ENCODE measurements at places on chromosomes 6 and 20. TPM values are rescaled to one million over a fixed set of nuclear protein-coding genes. Genes with fewer than 3 reads are reported as not detected.

The SLC24A3 gene
- 7.1 TPM for total RNA-seq

The SUPT3H gene
- total RNA-seq = 6.9 TPM

The RSPH4A gene
- 0.49 TPM for total RNA-seq

The OSBPL2 gene
- total RNA-seq = 39.0 TPM

The RTN4IP1 gene
- total RNA-seq = 4.1 TPM

The HMGCLL1 gene
- total RNA-seq = 4.8 TPM

The GINS1 gene
- 7.3 TPM for total RNA-seq

The HTR1B gene
- 0.10 TPM for total RNA-seq

The ENPP3 gene
- 2.0 TPM for total RNA-seq

The ADGB gene
- total RNA-seq = 0.10 TPM

The GRIK2 gene
- total RNA-seq = 3.7 TPM

The TULP1 gene
- total RNA-seq = 0.39 TPM

DNA sequence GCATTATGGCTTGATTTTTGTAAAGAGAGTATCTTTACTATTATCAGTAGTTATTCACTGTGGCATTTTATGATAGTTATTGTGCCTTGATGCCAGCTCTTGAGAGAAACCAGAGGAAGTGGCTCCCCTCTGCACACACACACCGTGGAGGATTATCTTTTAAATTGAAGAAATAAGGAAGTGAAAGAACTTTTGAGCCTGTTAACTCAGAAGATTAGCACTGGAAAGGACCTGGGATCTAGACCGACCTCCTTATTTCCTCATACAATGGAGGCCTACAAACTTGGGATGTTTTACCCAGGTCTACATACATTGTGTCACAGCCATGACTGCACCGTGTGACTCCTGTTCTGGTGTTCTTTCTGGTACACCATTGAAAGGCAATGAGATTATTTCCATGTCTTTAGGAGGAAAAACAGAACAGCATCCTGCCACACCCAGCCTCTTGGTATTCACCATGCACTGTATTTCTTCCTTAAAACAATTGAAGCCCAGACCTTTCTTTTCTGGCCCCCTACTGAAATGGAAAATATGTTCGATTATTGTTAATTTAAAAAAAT lies 40.6 kb downstream of the HECA start:
- DNase-seq = no peak

DNA sequence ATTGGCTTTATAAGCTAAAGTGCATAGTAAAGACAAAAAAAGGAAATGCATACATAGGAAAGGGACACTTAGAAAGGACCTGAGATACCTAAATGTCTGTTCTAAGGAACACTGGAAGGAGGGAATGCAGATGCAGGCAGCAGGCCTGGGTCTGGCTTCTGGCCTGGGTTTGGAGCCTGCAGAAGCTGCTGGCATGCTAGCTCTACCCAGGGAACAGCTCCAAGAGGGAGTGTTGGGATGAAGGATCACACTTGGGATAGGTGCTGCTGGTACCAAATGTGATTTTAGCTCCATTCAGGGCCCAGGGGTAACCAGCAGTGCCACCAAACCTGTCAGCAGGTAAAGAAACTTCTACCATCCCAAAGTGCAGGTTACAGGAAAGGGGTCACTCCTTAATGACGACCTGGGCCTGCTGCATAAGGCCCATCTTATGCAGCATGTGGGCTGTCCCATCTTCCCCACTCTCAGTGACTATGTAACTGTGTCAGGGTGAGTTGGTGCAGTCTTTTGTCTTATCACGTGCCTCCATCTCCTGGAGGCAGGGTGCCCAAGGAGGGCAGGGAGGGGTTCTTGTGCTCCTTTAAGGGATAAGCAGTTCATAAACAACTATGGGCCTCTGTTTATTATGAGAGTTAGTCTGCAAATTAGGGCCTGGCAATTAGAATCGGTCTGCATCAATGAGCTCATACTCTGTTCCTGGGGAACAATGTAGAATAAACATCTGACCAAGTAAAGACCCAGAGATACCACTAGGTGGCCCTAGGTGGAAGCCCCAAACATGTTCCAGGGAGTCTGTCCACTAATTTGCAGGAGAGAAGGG lies 26.9 kb downstream of the DDX27 start:
- peak; percentile 29 for DNase-seq

DNA sequence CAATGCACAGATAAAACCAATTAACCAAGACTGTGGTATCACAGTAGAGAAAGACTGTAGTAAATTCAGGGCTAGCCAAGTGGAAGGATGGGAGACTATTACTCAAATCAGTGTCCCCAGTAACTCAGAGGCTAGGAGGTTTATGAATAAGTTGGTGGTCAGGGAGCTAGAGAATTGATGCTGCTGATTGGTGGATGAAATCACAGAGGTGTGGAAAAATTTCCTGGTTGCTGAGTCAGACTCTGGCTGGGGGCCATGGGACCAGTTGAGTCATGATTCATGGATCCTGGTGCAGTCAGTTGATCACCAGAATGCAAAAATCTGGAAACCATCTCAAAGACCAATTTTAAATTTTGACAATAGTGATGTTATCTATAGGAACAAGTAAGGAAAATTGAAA lies 555.9 kb downstream of the C6orf118 start:
- no peak for DNase-seq

GRCh38 chr20:57509665-57510237 lies 15.2 kb downstream of the CTCFL start:
- DNase-seq = no peak

GRCh38 chr20:64050261-64051032 lies 1.0 kb upstream of the SOX18 start:
- DNase-seq = no peak

- DNase-seq = no peak
Observed at GRCh38 chr6:39812496-39812852, 20.3 kb downstream of the DAAM2 start.

GRCh38 chr6:144217264-144217663 lies 66.9 kb downstream of the STX11 start:
- no peak for DNase-seq

- no peak for DNase-seq
Observed at GRCh38 chr6:40369042-40369441, 218.1 kb downstream of the LRFN2 start.

- DNase-seq = no peak
Observed at GRCh38 chr6:25366903-25367545, 87.8 kb downstream of the CARMIL1 start.

DNA sequence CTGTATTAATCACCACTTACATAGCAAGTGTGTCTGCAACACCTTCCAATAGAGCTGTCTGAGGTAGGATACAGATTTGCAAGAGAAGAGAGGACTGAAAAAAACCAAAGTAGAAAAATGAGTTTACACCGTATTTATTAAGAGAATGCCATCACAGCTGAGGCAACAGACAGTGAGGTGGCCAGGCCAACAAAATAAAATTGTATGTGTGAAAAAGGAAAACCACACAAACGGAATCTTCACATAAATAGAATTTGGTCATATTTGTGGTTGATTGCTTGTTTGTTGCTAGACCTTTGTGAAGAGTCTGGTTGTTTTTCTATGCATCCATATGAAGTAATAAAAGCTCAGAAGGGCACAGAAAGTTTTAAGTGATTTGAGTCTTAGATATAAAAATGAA lies 157.8 kb upstream of the TSHZ2 start:
- DNase-seq = no peak

DNA sequence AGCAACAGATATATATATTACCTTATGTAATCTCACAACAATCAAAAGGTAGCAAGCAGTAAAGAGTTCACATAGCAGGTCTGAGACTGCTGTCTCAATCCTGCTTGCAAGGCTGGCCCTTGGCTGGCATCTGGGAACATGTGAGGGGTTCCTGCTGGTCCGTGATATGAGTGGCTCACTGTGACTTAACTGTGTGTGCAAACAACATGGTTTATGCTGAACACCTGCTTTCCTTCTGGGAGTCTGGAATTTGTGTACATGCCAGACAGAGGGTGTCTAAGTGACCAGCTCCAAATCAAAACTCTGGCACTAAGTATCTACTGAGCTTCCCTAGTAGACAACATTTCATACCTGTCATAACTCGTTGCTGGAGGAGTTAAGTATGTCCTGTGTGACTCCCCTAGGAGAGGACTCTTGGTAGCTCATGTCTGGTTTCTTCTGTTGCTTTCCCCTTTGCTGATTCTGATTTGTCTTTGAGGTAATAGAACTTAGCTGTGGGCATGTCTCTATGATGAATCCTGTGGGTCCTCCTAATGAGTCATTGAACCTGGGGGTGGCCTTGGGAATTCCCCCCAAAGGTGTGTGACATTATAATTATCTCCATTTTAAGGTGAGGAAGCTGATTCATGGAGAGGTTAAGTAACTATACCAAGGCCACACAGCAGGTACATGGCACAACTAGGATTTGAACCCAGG lies 131.6 kb upstream of the NEDD9 start:
- no peak for DNase-seq

- DNase-seq = no peak
Observed at GRCh38 chr6:112130878-112131277, 43.5 kb downstream of the FAM229B start.

DNA sequence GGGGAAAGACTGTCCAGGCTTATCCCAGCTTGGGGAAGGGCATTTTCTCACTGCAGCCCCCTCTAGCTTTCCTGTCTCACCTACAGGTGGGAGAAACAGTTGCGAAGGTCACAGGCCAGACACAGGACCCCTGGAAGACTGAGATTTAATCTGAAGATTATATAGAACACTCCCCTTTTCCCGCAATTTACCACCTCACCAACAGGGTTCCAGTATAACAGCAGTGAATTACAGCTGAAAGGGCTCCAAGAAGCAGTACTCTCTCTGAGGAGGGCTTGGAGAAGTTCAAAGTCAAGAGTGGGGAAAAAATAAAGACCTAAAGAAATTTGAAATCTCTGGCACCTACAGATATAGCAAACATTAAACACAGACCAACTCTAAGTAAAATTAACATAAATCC lies 111.9 kb downstream of the ANKRD60 start:
- no peak for DNase-seq

GRCh38 chr6:89323511-89323971 lies 8.4 kb upstream of the GABRR2 start:
- no peak for DNase-seq

DNA sequence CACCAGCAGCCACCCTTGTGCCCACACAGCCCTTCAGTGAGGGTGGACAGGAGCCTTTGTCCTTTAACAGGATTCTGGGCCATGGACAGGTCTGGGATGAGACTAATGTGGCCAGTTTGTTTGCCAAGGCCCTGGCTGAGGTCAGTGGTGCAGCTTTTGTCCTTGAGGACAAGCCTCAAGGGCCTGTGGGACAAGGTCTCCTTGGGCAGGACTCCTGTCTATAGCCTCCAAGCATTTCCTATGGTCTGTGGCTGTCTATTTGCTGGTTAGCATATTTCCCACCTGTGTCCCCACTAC lies 44.1 kb downstream of the SUN5 start:
- no peak for DNase-seq

DNA sequence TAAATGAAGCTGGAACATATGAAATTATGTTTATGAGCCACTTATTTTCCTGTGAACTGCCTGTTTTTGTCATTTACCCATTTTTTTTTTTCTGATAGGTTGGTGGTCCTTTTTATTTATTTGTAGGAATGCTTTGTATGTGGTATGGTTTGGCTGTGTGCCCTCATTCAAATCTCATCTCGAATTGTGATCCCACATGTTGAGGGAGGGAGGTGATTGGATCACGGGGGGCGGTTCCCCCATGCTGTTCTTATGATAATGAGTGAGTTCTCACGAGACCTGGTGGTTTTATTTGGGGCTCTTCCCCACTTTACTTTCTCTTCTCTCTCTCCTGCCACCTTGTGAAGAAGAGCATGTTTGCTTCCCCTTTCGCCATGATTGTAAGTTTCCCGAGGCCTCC lies 77.3 kb downstream of the CDH26 start:
- DNase-seq = no peak

DNA sequence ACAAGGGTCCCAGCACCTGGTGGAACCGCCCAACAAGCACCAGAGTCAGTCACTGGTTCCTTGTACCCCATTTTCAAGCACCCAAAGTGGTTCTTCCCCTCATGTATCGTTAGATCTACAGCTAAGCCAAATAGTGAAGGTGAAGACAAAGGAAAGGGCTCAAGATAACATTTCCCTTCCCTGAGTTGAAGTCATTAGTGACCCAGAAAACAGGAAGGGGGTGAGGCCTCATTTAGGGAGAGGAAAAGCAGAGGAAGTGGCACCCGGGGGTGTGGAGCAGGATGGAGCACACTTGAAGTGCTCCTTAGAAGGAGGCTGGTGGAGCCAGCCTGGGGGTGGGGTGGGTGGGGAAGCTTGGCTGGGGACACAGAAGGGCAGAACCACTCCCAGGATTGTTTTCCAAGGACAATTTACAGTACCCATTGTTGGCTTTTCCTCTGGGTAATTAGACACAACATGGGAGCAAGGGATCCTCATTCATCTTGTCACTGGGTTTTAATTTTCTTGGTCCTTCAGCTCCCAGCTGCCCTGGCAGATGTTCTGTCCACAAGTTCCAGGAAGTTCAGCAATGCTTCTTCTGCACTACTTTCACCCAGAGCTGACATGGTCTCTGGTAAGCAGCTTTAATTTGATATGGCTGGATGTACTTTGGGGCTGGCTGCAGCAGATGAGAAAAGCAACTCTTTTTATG lies 73.3 kb upstream of the CD93 start:
- DNase-seq = no peak

- DNase-seq = no peak
Observed at GRCh38 chr6:36335465-36336207, 1.1 kb downstream of the BNIP5 start.

GRCh38 chr6:46000905-46001304 lies 14.8 kb downstream of the CLIC5 start:
- DNase-seq = no peak

DNA sequence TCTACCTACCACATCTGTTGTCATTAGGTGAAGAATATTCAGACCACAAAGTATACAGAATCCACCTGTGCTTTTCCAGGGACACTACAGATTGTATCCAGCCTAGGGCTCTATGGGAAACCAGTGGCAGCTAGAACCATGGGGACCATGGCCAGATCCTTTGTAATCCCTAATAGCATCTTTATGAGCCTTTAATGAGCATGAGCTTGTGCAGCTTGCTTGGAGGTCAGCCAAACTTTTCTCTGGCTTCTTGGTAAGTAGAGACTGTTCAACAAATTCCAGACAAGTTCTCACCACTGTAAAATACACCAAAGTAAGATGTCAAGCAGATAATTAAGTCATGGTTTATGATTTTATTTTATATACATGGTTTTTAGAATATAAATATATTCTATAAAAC lies 301.6 kb upstream of the ADGRB3 start:
- no peak for DNase-seq

- no peak for DNase-seq
Observed at GRCh38 chr20:10654250-10654610, 19.6 kb downstream of the JAG1 start.

- no peak for DNase-seq
Observed at GRCh38 chr6:130202782-130203181, 20.0 kb downstream of the SAMD3 start.

All from skin of body (tissue), 3 donors.